ENCODE measurements at places on chromosomes 12 and 14.

- DNase-seq: no peak
These were observed 2.4 kb upstream of the KRT8 start for GRCh38 chr12:52907092-52907810.

DNA sequence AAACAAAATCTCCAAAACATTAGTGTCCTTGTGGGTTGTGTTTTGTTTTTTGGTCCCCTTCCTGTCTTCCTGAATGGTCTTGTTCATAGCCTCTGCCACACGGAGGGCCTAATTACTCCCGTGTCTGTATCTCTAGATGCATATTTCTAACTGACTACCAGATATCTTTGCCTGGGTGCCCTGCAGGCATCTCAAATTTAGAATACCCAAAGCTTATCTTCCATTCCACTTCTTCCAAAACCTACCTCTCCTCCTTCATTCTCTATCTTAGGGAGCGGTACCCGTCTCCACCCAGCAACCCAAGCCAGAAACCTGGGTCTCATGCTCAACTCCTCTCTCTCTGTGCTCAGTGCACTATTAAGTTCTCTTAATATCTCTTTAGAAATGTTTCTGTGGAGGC, 10.9 kb upstream of the METAP2 start:
- DNase-seq: no peak

GRCh38 chr12:39365364-39366001, 77.4 kb downstream of the KIF21A start:
- DNase-seq: no peak

DNA sequence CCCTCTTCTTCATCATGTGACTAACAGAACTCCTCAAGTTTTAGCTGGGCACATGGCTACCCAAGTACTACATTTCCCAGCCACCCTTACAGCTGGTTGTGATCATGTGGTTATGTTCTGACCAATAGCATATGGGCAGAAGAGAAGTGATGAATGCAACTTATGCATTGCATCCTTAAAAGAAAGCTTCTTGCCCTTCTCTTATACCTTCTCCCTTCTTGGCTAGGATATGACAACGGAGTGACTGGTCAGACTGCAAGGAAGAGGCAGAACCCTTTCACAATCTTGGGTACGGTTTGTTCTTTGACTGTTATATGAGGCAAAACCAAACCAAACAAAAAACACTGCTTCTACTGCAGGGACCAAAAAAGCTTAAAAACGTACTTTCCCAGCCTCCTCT, 66.5 kb upstream of the MAX start:
- no peak for DNase-seq

GRCh38 chr12:94707892-94708291, 57.5 kb upstream of the TMCC3 start:
- DNase-seq: no peak

Data from inflammatory macrophage treated with lipopolysaccharide for 1 hour (primary cell).